Nephron progenitor cell (in vitro differentiated cells): ENCODE measurements at places on chromosomes 5 and 9.
A peak's percentile ranks its signal among the peaks of the same experiment; 100 is the strongest.

- DNase-seq, result no peak
These were observed 129.8 kb upstream of the IFNE start for GRCh38 chr9:21611891-21612290.

- DNase-seq, result no peak
These were observed 16.9 kb upstream of the ZNF782 start for GRCh38 chr9:96871176-96871575.

- peak; percentile 15 for DNase-seq
These were observed 58.3 kb upstream of the CPEB4 start for GRCh38 chr5:173829826-173830225.

- no peak for DNase-seq
These were observed 80.6 kb downstream of the MYO10 start for GRCh38 chr5:16855485-16855884.

DNA sequence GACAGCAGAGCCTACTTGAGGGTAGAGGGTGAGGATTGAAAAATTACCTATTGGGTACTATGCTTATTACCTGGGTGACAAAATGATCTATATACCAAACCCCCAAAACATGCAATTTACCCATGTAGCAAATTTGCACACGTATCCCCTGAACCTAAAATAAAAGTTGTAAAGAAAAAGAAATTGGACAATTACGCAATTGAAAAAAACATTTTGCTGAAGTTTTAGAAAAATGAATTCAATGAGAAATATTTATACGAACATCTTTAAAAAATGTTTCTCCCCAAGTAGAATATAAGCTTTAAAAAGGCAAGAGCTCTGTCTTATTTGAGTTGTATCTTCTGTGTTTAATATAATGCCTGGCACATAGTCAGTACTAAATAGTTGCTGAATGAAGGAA, 30.3 kb upstream of the TRAF1 start:
- no peak for DNase-seq

GRCh38 chr9:133768859-133769510, 30.8 kb upstream of the SARDH start:
- DNase-seq, result peak; percentile 52

DNA sequence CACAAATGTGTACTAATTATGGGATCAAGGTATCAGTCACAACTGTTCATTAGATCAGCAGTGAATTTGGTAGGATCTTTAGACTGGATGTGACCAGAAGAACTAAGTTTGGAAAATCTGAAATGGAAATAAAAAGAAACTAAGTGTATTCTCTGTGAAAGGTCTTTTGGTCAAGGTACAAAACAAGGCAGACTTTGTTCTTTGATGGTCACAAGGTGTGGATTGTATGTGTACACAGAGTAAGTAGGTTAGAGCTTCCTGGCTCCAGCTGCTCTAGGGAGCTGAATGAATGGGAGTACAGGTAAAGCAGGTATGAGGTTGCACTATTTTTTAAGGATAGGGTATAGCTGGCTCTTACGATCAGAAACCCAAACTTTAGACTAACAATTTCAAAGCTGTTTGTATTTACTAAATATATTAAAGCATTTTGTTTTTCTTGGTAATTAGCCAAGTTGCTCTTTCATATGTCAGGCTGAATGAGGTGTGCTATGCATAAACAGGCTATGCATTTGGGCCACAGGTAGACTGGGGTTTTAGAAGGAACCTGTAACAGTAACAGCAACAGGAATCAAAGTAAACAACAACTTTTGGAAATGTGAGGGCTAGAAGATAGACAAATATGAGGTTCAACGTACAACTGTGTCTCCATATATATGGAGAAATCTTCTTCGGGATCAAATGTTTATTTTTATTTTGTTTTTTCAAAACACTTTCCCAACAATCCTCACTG, 32.5 kb downstream of the FAM169A start:
- DNase-seq, result no peak

DNA sequence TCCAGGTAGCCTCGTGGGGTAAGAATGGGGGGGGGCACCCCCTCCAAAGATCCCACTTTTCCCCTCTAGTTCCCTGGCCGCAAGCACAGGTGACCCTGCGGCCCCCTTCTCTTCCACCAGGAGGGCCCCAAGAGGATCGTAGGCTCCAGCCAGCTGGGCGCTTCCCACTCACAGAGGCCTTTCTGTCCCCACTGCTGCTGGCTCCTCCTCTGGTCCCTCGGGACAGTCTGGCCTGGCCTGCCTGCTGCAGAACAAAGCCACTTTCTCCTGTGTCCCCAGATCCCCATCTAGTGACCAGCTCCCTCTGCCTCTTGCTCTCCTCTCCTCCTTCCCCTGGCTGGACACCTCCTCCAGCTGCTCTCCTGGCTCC, 534 bp upstream of the SAPCD2 start:
- DNase-seq, result peak; percentile 54

GRCh38 chr9:17171309-17172094, 36.7 kb downstream of the CNTLN start:
- DNase-seq, result no peak

- DNase-seq, result no peak
These were observed 267.7 kb downstream of the NTRK2 start for GRCh38 chr9:84937180-84937579.

GRCh38 chr5:87410931-87411330, 1.8 kb downstream of the CCNH start:
- DNase-seq, result no peak

DNA sequence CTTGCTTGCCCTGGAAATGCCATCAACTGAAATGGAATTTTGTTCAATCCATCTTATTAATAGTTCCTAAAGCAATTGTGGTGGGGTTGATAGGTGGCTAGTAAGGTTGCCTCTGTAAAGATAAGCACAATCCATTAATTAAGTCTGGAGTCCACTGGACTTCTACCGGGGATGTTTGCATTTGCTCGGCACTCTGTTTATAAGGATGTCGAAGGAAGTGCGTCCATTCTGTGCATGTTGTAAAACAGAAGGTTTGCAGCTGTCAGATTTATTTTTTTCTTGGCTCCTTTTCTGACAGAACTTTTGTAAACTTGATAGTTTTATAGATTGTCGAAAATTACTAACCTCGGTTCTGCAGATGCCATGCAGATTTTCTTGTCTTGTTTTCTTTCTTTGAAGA, 12.8 kb upstream of the TNFAIP8 start:
- DNase-seq, result no peak

GRCh38 chr5:9198394-9198793, 347.5 kb downstream of the SEMA5A start:
- peak; percentile 18 for DNase-seq

GRCh38 chr9:19682397-19682796, 106.4 kb downstream of the SLC24A2 start:
- no peak for DNase-seq

DNA sequence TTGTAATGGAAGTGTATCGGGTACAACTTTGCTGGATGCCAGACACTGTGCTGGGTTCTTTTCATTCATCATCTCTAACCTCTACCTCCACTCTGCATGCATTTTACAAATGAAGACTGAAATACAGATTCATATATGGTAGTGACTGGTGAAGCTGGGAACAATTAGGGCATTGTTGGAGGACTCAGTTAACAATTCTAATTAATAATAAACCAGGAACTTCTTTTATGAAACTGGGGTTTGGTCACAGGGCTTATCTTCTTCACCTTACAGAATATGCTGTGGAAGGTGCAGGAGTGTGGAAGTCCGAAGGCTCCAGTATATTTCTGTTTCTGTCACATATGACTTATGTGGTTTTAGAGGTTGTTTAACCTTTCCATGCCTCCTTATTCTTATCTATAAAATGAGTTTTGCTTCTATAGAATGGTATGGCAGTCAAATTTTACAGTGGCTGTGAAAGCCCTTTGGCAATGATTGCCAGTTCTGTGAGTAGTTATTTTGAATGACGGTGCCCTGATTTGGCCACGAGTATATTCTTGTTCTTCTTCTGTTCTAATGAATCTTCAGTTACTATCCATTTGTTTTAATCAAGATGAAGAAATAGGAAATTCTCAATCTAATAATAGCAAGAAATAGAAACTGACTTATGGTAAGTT, 284.7 kb downstream of the GABRB2 start:
- DNase-seq, result no peak

- no peak for DNase-seq
These were observed 589.2 kb upstream of the KLF4 start for GRCh38 chr9:108078811-108079210.

- DNase-seq, result no peak
These were observed 67.0 kb upstream of the CDK5RAP2 start for GRCh38 chr9:120646948-120647347.
